ENCODE measurements at places on chromosomes 7 and 10.
A peak's percentile ranks its signal among the peaks of the same experiment; 100 is the strongest.

DNA sequence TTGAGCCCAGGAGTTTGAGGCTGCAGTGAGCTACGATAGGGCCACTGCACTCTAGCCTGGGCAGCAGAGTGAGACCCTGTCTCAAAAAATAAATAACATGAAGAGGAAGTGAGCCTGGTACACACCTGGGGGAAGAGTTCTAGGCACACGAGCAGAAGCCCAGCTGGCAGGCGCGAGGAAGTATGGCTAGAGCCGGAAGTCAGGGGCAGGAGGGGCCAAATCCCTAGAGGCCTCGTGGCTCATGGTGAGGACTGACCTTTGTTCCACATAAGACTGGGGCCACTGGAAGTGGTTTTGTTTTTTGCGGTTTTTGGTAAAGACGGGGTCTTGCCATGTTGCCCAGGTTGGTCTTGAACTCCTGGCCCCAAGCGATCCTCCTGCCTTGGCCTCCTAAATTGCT is 117.6 kb downstream of the HIP1 start:
- no peak for DNase-seq

- no peak for DNase-seq
Measured at GRCh38 chr10:124287071-124287685, 131.5 kb downstream of the OAT start.

GRCh38 chr7:82131215-82131614 is 312.4 kb downstream of the CACNA2D1 start:
- DNase-seq = no peak

DNA sequence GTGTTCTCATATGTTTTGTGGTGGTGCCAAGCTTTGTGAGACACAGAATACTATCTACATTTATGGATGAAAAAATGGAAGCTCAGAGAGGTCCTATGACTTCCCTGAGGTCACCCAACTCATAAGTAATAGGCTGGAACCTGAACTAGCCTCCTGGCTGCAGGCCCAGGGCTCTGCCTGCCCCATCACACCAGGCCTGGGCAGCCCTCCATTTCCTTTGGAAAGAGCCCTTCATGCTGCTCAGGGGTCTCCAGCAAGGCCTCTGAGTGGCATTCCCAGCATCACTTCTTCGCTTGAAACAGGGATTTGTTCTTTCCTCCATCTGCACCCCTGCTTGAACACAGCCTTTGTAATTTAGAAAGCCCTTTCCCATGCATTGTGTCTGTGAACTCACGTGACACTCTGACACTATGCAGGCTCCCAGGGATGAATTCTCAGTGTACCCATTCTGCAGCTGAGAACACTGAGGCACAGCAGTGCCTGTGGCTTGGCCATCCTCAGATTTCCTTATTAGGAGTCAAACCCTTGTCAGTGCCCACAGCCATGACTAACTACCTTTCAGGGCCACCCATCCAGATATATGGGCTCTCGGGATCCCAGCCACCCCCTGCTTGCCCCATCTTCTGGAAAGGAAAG is 127.8 kb upstream of the PPIF start:
- no peak for DNase-seq

DNA sequence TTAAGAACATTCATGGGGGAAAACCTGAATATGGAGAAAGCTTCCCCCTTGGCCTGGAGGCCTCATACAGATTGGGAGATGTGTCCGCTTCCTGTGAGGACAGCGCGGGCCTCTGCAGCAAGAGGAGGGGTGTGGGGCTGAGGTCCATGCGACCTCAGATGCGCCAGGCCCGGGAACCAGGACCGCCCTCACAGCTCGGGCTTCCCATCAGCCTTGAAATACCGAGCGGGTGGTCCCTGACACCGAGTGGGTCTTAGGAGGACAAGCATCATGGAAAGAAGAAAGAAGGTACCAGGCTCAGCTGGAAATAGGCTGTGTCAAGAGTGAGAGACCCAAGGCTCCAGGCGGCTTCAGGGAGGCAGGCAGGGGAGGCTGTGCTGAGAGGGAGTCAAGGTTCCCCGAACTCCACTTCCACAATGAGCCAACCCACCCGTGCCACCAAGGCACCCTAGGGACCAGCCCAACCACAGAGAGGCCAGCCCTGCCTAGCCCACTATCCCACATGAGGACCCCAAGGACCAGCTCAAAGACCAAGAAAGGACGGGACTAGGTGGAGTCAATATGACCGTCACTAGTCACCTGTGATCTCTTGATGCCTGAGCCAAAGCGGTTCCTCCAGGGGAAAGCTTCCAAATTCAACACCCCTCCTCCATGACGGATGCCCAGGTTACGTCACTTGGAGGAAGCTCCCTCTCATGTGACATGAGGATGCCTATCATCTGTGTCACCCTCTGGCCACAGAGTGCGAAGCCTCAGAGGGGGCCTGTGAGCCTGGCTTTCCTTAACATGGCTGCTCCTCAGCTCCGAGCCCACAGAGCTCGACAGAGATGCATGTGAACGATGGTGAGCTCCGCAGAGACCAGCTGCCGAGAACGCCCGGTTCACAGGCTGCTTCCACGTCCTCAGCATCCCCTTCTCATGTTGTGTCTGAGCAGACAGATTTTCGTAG is 103.7 kb downstream of the TCERG1L start:
- DNase-seq = no peak

DNA sequence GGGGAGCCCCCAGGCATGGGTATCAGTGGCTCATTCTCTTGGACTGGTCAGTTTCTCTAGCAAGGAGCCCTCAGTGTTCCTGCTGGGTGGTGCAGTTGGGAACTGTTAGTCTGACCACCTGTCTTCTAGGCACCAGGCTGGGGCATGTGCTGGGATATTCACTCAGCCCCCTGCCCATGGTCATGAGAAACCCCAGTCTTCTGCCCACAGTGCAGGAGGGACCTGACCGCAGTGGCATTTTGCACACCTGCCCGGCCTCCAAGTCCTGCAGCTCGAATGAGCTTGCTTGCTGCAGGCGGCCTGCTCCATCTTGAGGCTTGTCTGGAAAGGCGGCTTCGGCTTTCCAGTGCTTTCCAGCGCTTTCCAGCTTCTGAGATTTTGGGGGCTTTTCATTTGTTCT is 36.3 kb downstream of the CUX1 start:
- no peak for DNase-seq

- no peak for DNase-seq
Measured at GRCh38 chr7:150982351-150982750, 4.2 kb upstream of the KCNH2 start.

DNA sequence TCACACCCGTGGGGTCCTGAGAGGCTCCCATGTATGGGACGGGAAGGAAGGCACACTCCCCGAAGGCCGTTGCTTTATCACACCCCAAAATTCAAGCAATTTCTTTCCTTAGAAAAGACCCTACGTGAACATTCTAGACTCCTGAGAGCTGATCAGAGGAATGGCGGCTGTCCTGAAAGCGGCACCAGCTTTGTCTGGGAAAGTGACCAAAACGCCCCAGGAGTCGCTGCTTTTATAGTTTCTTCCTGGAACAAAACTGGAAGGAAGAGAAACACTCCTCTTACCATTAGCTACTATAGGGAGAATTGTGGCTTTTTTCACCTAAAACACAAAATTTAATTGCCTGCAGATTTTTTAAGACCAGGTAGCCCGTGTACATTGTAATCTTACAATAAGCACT is 261.8 kb upstream of the RNF32 start:
- DNase-seq = no peak

GRCh38 chr7:10908600-10908999 is 65.1 kb upstream of the PHF14 start:
- no peak for DNase-seq

- DNase-seq = peak; percentile 13
Measured at GRCh38 chr7:2431260-2431867, 28.0 kb downstream of the CHST12 start.

- no peak for DNase-seq
Measured at GRCh38 chr10:74683621-74684364, 142.6 kb upstream of the KAT6B start.

DNA sequence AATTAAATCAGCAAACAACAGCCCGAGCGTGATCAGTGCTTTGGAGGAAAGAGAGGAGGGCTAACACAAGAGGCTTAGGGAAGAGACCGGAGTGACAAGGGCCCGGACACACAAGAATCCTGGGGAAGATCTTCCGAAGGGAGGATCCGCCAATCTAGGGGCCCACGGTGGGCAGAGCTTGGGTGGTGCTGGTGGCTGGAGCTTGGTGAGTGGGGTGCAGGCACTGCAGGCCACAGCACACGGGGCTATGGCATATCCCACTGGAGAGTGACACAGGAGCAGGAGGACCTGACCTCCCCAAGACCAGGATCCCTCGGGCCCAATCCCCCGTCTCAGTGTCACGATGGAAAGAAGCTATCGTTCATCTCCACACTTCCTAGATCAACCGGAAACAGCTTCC is 471.3 kb upstream of the FOXK1 start:
- no peak for DNase-seq

- DNase-seq = no peak
Measured at GRCh38 chr7:150400008-150400787, 21.1 kb downstream of the ZNF775 start.

- DNase-seq = no peak
Measured at GRCh38 chr7:35571611-35572240, 123.2 kb downstream of the HERPUD2 start.

- no peak for DNase-seq
Measured at GRCh38 chr10:110313674-110314073, 9.0 kb upstream of the SMNDC1 start.

DNA sequence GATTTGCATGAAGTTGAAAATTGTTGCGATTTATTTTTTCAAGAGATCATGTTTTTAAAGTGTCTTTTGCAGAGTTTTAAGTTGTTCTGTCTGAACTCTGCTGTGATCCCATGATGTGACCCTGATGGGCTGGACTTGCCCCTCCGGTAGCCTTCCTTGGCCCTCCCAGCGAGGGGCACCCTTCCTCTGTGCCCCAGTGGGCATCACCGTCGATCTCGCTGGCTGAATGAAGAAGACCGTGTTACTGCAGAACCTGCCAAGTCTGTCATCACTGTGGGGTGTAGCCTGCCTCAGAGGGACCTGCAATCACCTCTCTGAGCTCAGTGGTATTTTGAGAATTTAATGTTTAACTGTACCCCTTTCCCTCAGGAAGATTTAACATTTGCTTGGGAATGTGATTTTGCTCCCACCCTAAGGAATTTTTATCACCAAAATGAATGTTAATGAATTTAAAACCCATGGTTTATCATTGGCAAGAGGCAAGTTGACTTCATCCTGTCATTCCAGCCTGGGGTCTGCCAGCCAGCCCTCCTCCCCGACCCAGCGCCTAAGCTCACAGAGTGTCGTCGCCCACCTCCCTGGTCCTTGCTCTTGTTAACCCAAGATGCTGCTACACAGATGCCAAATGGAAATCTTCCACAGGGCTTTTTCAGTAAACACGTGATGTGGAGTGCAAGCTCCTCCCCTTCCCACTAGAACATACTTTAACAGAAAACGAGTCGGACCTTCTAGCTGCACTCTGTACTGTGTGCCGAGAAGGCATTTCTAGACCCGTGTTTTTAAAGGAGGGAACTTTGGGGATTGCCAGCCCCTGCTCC is 115.4 kb downstream of the NT5C2 start:
- DNase-seq = no peak

GRCh38 chr7:135980665-135981180 is 3.6 kb upstream of the MTPN start:
- DNase-seq = no peak

DNA sequence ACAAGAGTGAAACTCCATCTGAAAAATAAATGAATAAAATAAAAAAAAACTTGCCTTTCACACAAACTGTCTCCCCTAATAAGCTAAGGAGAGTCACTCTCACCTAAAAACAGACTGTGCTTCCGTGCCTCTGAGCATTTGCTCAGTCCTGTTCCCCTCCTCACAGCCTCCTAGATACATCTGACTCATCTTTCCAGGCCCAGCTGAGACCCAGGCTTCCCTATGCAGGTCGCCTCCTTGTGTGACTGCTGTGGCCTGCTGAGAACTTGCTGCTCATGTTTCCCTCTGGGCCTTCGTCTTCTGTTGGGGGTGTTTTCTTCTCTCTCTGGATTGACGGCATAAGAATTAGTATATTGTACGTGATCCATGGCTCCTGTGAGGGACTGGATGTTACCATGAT is 777.7 kb downstream of the LRMDA start:
- DNase-seq = no peak

- DNase-seq = no peak
Measured at GRCh38 chr10:124605856-124606812, 138.0 kb downstream of the FAM53B start.

DNA sequence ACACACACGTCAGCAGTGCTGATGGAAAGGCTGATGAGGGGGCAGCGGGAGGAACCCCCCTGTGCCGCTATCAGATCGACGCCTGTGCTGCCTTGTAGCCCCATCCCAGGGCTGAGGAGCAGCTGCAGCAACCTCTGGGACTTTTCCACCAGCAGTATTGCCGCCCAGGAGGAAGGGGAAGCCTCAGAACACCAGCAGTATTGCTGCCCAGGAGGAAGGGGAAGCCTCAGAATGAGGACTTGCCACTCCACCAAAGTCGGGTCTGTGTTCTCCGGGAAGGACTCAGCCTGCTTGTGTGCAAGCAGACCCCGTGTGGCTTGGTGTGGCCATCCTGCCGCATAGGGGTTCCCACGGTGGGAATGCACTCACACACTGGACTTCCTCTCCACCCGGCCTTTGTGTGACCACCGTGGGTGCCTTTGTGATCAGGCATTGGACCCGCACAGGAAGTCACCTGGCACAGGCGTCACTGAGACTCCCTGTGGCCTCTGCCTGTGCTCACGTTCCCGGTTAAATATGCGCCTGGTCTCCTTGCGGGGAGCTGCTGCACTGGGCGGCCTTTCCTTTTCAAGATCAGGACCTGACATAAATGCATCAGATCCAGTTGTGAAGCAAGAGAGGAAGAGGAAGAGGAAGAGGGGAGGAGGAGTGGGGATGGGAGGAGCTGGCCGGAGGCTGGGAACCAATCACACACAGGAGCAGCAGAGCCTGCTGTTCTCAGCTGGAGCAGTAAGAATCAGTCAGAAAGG is 248.5 kb downstream of the DNAJB6 start:
- DNase-seq = no peak

- DNase-seq = no peak
Measured at GRCh38 chr10:15719899-15720634, at the start of gene ITGA8. Gene ITGA8, minus strand, starts transcription at chr10:15719922. Its CDS starts 151 bp downstream, at chr10:15719771.

- no peak for DNase-seq
Measured at GRCh38 chr10:116170815-116171250, 102.2 kb downstream of the GFRA1 start.

DNA sequence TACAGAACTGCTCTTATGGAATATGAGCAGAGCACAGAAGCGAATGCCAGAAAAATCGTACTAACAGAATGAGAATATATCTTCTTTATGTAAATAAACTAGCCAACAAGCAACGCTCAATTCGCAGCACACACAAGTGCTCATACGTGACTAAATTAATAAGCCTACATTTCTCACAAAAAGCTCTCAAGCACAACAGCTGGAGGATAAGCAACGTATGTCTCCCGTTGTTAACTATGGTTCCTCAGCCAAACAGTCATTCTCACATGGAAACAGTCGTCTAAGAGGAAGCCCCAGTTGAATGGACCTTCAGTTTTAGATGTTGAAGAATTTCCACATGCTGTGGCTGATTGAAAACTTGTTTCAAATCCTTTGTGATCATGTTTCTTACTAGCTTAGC is 110.4 kb downstream of the PKD1L1 start:
- DNase-seq = no peak

GRCh38 chr10:107740962-107741690 is 576.6 kb upstream of the SORCS1 start:
- DNase-seq = no peak

All from stimulated activated CD4-positive, alpha-beta T cell treated with anti-CD3 and anti-CD28 coated beads, Interleukin-15, amount 100 ng/mL, for 1 hour (primary cell).